Chondrocyte (in vitro differentiated cells): ENCODE measurements at places on chromosomes 13 and 19. TPM values are rescaled to one million over a fixed set of nuclear protein-coding genes. Genes with fewer than 3 reads are reported as not detected.

DNA sequence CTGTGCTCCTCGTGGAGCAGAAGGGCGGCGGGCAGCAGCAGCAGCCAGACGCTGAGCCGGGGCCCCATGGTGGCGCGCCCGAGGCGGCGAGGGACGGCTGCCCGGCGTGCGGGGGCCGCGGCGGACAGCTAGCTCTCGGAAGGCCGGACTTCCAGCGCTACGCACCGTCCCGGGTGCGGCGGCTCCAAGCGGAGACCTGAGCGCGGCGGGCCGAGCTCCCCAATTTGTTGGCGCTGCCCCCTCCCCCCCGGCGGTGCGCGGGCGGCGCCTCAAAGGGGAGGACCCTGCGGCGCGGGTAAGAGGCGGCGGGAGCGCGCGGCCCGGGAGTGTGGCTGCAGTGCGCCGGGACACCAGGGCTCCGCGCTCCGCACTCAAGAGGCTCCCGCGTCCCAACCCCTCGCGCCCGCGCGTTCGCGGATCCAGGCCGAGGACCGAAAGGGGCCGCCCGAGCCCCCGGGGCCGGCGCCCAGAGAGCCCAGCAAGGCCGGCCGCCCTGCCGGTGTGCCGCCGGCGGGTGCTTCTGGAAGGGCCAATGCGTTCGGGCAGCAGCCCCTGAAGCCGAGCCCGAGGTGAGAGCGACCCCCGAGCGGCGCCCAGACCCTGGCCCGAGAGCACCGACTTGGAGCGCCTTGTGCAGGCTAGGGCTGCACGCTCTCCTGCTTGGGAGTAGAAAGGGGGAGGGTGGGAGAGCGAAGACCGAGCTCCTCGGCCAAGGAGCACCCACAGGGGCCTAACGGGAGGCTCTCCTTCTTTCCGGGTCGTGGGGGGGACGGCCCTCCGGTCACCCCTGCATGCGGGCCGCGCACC is at the start of the genes COL4A1 and COL4A2:
Gene COL4A1 (minus strand): TSS at position 198 of the 807 bp plus-strand sequence. CDS start 130 bp downstream, at position 68.
Gene COL4A2 (plus strand): TSS at position 325 of the 807 bp plus-strand sequence. CDS start 620 bp downstream, outside the sequence.
- H3K4me1 ChIP-seq, result peaks cover 63% of the 10 kb centered on the region
- H3K27me3 ChIP-seq, result no peaks in the 10 kb centered on the region
- peak within 1 kb of the TSS; percentile 94 for H3K4me3 ChIP-seq
- H3K27ac ChIP-seq, result peak within 1 kb of the TSS; percentile 97
- H3K36me3 ChIP-seq, result peaks cover 61% of the 10 kb centered on the region

DNA sequence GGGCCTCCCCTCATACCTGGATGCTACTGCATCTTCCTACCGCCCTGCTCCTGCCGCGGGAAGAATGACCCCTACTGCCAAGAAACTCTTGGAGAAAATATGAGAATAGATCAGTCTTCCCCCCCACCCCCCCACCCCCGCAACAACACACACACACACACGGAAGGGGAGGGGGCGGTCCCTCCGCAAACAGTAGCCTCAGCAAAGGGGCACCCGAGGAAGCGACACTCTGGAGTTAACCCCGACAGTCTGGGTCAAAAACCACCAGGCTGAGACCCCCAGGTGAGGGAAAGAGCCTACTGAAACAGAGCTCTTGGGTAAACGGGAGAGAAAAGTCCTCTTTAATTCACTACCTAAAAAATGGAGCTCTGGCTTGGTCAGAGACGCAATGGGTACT is 1.2 kb downstream of the MED26 start:
- no peak for DNase-seq
- no peaks in the 10 kb centered on the region for H3K27me3 ChIP-seq
- peaks cover 32% of the 10 kb centered on the region for H3K4me1 ChIP-seq
- H3K36me3 ChIP-seq, result peaks cover 2% of the 10 kb centered on the region
- H3K4me3 ChIP-seq, result peak overlapping the region; percentile 89

- DNase-seq, result no peak
- H3K27ac ChIP-seq, result no peak overlapping the region
- no peaks in the 10 kb centered on the region for H3K27me3 ChIP-seq
- no peak overlapping the region for H3K4me3 ChIP-seq
- peaks cover 2% of the 10 kb centered on the region for H3K36me3 ChIP-seq
- no peaks in the 10 kb centered on the region for H3K4me1 ChIP-seq
These were observed 104.5 kb downstream of the URI1 start for GRCh38 chr19:30046522-30046921.

- no peak overlapping the region for H3K4me3 ChIP-seq
- no peaks in the 10 kb centered on the region for H3K4me1 ChIP-seq
- H3K27me3 ChIP-seq, result peaks cover 15% of the 10 kb centered on the region
These were observed 20.3 kb downstream of the HPN start for GRCh38 chr19:35061583-35062373.

GRCh38 chr13:49499889-49500660 is 4.3 kb downstream of the PHF11 start:
- H3K27me3 ChIP-seq, result no peaks in the 10 kb centered on the region
- no peak for DNase-seq
- peak overlapping the region; percentile 91 for H3K27ac ChIP-seq
- H3K36me3 ChIP-seq, result peaks cover 3% of the 10 kb centered on the region

- H3K4me1 ChIP-seq, result peaks cover 11% of the 10 kb centered on the region
- no peak overlapping the region for H3K27ac ChIP-seq
- no peak for DNase-seq
- peaks cover 3% of the 10 kb centered on the region for H3K27me3 ChIP-seq
These were observed 661 bp downstream of the PALM3 start for GRCh38 chr19:14061081-14061749.

DNA sequence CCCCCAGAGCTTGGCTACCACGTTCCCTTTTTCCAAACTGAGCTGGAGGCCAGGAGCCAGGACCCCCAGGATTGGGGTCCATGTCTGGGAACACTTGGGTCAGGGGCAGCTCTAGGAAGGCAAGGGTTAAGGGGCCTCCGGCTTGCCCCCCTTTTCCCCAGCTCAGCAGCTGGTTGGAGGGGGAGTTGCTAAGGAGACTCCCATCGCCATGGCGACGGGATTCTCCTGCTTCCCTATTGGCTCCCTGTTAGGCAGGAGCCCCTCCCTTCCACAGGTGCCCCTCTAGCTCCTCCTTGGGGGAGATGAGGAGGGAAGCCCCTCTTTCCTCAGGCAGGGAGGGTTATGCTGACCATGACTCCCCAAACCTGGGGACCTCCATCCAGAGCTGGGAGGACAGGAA is 33.9 kb downstream of the PDE4A start:
- peaks cover 4% of the 10 kb centered on the region for H3K36me3 ChIP-seq
- no peak overlapping the region for H3K27ac ChIP-seq
- H3K4me1 ChIP-seq, result no peaks in the 10 kb centered on the region
- DNase-seq, result no peak
- no peaks in the 10 kb centered on the region for H3K27me3 ChIP-seq
- H3K4me3 ChIP-seq, result no peak overlapping the region

DNA sequence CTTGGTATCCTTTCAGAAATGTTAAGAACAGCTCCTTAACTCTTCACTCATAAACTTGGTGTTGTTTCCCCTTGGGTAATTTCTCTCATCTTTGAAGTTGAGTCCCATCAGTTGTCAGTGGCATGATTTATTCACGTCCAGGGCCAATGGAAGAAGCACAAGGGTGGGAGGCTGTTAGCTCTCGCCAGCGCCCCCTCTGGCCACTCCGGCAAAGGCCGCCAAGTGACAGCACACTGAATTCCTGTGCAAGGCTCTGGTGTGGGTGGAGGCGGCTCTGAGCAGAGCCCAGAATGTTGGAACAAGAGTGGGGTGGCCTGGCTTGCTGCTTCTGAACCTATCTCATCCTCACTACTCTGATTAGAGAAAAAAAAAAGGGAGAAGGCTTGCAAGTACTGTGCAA is 13.1 kb upstream of the MEDAG start:
- H3K4me1 ChIP-seq, result peaks cover 40% of the 10 kb centered on the region
- no peak overlapping the region for H3K4me3 ChIP-seq
- no peaks in the 10 kb centered on the region for H3K36me3 ChIP-seq
- no peak for DNase-seq
- H3K27me3 ChIP-seq, result no peaks in the 10 kb centered on the region

- H3K4me1 ChIP-seq, result peaks cover 9% of the 10 kb centered on the region
- no peak overlapping the region for H3K4me3 ChIP-seq
- H3K27me3 ChIP-seq, result no peaks in the 10 kb centered on the region
- no peak for DNase-seq
- no peak overlapping the region for H3K27ac ChIP-seq
These were observed 25.6 kb downstream of the MAST3 start for GRCh38 chr19:18122860-18123795.

DNA sequence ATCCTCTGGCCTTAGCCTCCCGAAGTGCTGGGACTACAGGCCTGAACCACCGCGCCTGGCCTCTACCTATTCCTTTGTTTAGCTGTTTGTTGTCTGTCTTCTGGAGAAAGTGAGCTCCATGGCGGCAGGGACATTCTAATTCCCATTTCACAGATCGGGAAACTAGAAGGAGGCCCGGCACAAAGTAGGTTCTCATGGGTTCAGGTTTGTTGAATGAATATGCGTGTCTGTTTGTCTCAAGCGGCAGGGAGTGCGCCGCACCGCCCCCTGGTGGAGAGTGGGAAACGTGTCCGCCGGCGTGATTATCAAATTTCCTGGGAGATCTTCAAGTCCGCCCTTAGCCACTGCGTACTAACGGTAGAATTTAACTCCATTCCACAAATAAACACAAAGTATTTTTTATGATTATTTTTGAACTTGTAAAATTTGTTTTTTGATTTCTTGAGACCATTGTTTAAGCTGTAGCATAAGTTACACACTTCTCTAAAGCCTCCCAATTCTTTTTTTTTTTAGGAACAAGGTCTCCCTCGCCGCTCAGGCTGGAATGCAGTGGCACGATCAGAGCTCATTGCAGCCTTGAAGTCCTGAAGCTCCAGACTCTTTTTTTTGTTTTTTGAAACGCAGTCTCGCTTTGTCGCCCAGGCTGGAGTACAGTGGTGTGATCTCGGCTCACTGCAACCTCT is 8.9 kb upstream of the CCDC9 start:
- no peaks in the 10 kb centered on the region for H3K27me3 ChIP-seq
- peaks cover 31% of the 10 kb centered on the region for H3K4me1 ChIP-seq
- peak overlapping the region; percentile 83 for H3K27ac ChIP-seq
- no peaks in the 10 kb centered on the region for H3K36me3 ChIP-seq
- no peak for DNase-seq

DNA sequence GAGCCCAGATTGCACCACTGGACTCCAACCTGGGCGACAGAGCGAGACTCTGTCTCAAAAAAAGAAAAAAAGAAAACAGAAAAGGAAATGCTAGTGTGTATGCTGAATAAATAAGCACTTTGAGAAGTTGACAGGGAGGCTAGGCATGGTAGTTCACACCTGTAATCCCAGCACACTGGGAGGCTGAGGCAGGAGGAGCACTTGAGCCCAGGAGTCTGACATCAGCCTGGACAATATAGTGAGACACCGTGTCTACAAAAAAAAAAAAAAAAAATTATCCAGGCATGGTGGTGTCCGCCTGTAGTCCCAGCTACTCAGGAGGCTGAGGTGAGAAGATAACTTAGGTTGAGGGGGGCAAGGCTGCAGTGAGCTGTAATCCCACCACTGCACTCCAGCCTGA is 19.1 kb upstream of the LDLR start:
- H3K4me1 ChIP-seq, result peaks cover under 1% of the 10 kb centered on the region
- H3K27me3 ChIP-seq, result no peaks in the 10 kb centered on the region
- H3K4me3 ChIP-seq, result no peak overlapping the region
- no peak overlapping the region for H3K27ac ChIP-seq
- no peak for DNase-seq

DNA sequence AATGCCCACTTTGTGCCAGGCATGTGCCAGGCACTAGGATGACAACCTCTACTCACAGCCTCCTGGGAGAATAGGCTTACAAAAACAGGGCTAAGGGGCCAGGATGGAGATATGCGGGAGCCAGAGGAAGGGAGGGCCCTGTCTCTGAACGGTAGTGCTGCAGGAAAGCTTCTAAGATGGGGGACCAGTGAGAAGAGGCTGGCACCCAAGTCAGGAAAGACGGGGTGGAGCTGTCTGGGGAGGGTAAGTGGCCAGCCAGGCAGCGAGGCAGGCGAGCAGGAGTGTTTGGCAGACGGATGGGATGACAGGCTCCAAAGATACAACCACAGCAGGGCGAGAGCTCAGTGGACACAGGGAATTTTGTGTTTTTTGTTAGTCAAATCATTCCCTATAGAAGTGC is 44.7 kb upstream of the GPI start:
- H3K4me1 ChIP-seq, result peaks cover 41% of the 10 kb centered on the region
- no peaks in the 10 kb centered on the region for H3K27me3 ChIP-seq
- no peak for DNase-seq
- H3K27ac ChIP-seq, result peak overlapping the region; percentile 85

DNA sequence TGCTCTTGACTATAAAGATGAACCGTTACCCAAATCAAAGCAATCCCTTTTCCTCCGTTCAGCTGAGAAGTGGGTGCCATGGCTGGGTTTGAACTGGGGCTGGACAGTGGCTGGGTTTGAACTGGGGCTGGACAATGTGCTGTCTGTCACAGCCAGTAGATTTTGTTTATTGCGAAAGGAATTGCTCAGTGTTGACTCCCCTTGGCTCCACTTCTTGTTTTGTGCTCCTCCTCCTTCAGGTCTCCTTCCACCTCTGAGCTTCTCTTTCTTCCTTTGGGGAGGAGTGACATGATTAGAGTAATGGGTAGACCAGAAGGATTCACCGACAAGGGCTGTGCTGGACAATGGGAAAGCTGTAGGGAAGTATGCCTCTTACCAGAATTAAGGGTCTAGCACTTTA is 19.4 kb upstream of the MBNL2 start:
- no peak for DNase-seq
- no peaks in the 10 kb centered on the region for H3K27me3 ChIP-seq
- H3K27ac ChIP-seq, result no peak overlapping the region
- peaks cover 15% of the 10 kb centered on the region for H3K4me1 ChIP-seq

DNA sequence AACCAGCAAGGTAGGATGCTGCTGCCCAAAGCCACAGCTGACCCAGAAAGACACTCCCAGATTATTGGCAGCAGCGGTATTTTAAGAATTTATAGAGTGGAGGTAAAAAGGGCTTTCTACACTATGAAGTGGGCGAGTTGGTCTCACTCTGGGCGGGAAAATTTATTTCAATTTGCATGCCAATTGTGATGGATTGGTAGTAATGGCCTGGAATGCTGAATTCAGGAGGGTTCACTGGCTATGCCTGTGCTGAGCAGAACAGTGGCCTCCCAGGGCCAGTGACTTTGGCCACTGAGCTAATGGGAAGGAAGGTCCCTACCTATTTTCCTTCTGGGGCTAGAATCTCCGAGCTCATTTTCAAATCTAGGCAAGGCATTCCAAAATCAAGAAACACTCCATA is 243.5 kb downstream of the TSHZ3 start:
- H3K27me3 ChIP-seq, result no peaks in the 10 kb centered on the region
- H3K4me1 ChIP-seq, result peaks cover 6% of the 10 kb centered on the region
- DNase-seq, result no peak
- H3K27ac ChIP-seq, result no peak overlapping the region

DNA sequence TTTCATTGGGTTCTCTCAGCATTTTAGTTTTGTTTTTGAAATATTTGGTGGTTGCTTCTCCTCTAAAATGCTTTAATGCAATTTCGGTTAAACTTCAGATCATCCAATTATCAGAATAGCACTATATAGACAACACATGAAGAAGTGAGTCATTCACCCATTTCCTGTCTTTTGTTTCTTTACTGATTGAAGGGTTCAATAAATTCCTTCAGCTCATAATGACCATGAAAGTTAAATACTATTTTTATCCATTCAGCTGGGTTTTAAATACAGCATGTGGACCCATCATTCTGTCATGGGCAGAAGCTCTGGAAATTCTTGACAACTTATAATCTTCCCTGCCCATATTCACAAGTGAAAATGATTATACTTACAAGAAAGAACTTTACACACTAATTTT is 187.2 kb downstream of the ITGBL1 start:
- DNase-seq, result no peak
- peaks cover 6% of the 10 kb centered on the region for H3K36me3 ChIP-seq
- H3K4me3 ChIP-seq, result no peak overlapping the region

GRCh38 chr19:8367327-8368001 is 3.5 kb downstream of the ANGPTL4 start:
- peaks cover 9% of the 10 kb centered on the region for H3K36me3 ChIP-seq
- peak overlapping the region; percentile 97 for H3K27ac ChIP-seq
- H3K4me3 ChIP-seq, result peak overlapping the region; percentile 92
- DNase-seq, result peak; percentile 99
- H3K4me1 ChIP-seq, result peaks cover 64% of the 10 kb centered on the region

PSG1 gene
- total RNA-seq, result 0.29 TPM in 1 of 3 replicates, not detected in the others

MIER2 gene
- 40.2 to 44.5 TPM (median 42.4 TPM) in 3 replicates for total RNA-seq

CKM gene
- total RNA-seq, result not detected in 3 replicates

ZNF880 gene
- 3.2 to 5.1 TPM (median 4.8 TPM) in 3 replicates for total RNA-seq

KIR2DL1 gene
- not detected in 3 replicates for total RNA-seq

SULT2A1 gene
- total RNA-seq, result not detected in 3 replicates
